Cardiac ventricle fibroblast (primary cell): ENCODE measurements at places on chromosomes 13 and 19. TPM values are rescaled to one million over a fixed set of nuclear protein-coding genes. Genes with fewer than 3 reads are reported as not detected.

CLEC4G gene
- not detected in 2 replicates for total RNA-seq

C5AR1 gene
- 0.05 TPM in 1 of 2 replicates, not detected in the other for total RNA-seq

GARIN5B gene
- not detected in 2 replicates for total RNA-seq

CACNG8 gene
- 0.39 and 1.1 TPM in 2 replicates for total RNA-seq

SBK3 gene
- total RNA-seq = not detected in 2 replicates

LRRC25 gene
- total RNA-seq = not detected in 2 replicates

CHMP2A gene
- 133 and 136 TPM in 2 replicates for total RNA-seq

RGCC gene
- 3.1 and 5.1 TPM in 2 replicates for total RNA-seq

RFPL4A gene
- total RNA-seq = not detected in 2 replicates

ZNF132 gene
- total RNA-seq = 6.4 and 7.1 TPM in 2 replicates

KRTDAP gene
- not detected in 2 replicates for total RNA-seq

POU2F2 gene
- not detected in 2 replicates for total RNA-seq

SIGLECL1 gene
- total RNA-seq = not detected in 2 replicates

STK24 gene
- total RNA-seq = 30.7 and 36.5 TPM in 2 replicates

TTC9B gene
- not detected in 2 replicates for total RNA-seq

LRP3 gene
- total RNA-seq = 40.7 and 48.3 TPM in 2 replicates

REXO1 gene
- total RNA-seq = 7.5 and 8.5 TPM in 2 replicates

C1QTNF9 gene
- total RNA-seq = not detected in 2 replicates

PLIN3 gene
- 107 and 126 TPM in 2 replicates for total RNA-seq

ADPRHL1 gene
- total RNA-seq = 0.75 and 2.7 TPM in 2 replicates

DLEU7 gene
- total RNA-seq = not detected in 2 replicates

CYP4F11 gene
- not detected in 2 replicates for total RNA-seq

FBXO17 gene
- 35.4 and 36.2 TPM in 2 replicates for total RNA-seq

NALCN gene
- 0.19 and 0.34 TPM in 2 replicates for total RNA-seq

NOTCH3 gene
- total RNA-seq = 66.9 and 67.3 TPM in 2 replicates

CACNA1A gene
- 0.93 and 1.1 TPM in 2 replicates for total RNA-seq

ACER1 gene
- not detected in 2 replicates for total RNA-seq

CGB8 gene
- total RNA-seq = not detected in 2 replicates

DEDD2 gene
- 19.1 and 19.3 TPM in 2 replicates for total RNA-seq

PNPLA6 gene
- total RNA-seq = 55.9 and 59.7 TPM in 2 replicates

KL gene
- total RNA-seq = not detected in 2 replicates

CRTC1 gene
- 4.0 and 5.9 TPM in 2 replicates for total RNA-seq

CLIP3 gene
- total RNA-seq = 27.1 and 34.3 TPM in 2 replicates

PPP2R1A gene
- 223 and 229 TPM in 2 replicates for total RNA-seq

ZNF729 gene
- total RNA-seq = not detected in 2 replicates

UGGT2 gene
- 18.0 and 21.4 TPM in 2 replicates for total RNA-seq

PSG7 gene
- total RNA-seq = not detected in 2 replicates

OR7C2 gene
- not detected in 2 replicates for total RNA-seq

PSMC4 gene
- total RNA-seq = 60.5 and 65.0 TPM in 2 replicates

PLIN5 gene
- total RNA-seq = 0.59 and 1.4 TPM in 2 replicates

ZIK1 gene
- 3.9 and 9.7 TPM in 2 replicates for total RNA-seq

ZNF536 gene
- total RNA-seq = not detected in 2 replicates

TNFSF13B gene
- total RNA-seq = 1.7 and 2.7 TPM in 2 replicates

UPF1 gene
- 76.3 and 109 TPM in 2 replicates for total RNA-seq

CHST8 gene
- not detected in 2 replicates for total RNA-seq

TSPAN16 gene
- not detected in 2 replicates for total RNA-seq

WDR88 gene
- not detected in 2 replicates for total RNA-seq

PLVAP gene
- total RNA-seq = 0.20 and 0.31 TPM in 2 replicates

TRPM4 gene
- 11.8 and 14.5 TPM in 2 replicates for total RNA-seq

C19orf38 gene
- 0.69 and 0.78 TPM in 2 replicates for total RNA-seq
